Thyroid gland (tissue), 4 donors: ENCODE measurements at places on chromosomes 6 and 20.

GRCh38 chr6:70175770-70176169 is 127.1 kb downstream of the COL9A1 start:
- no peak for DNase-seq

GRCh38 chr6:111793711-111794111 is 79.5 kb downstream of the FYN start:
- DNase-seq, result no peak

GRCh38 chr6:157218371-157219198 is 104.7 kb downstream of the TMEM242 start:
- no peak for DNase-seq

- peak; percentile 77 for DNase-seq
Observed at GRCh38 chr6:12137480-12137879, 125.4 kb downstream of the HIVEP1 start.

DNA sequence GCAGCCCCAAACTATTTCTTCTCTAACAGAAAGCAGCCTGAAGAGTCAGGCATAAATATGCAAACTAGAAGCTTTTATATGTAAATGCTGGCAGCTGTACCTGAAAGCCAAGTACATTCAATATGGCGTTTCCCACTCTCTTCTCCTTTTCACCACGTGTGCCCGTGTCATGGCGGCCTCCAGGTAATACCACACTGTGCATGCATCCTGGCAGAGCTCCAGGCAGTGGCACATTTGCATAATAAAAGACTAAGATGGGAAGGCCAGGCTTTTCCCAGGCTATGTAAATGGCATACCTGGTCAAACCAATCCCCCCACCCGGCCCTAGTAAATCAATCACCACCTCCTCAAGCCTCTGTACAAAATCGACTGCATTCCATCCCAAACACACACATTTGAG is 120.6 kb downstream of the MMUT start:
- DNase-seq, result no peak

- peak; percentile 19 for DNase-seq
Observed at GRCh38 chr6:11143394-11144371, 32.2 kb upstream of the ERVFRD-1 start.

DNA sequence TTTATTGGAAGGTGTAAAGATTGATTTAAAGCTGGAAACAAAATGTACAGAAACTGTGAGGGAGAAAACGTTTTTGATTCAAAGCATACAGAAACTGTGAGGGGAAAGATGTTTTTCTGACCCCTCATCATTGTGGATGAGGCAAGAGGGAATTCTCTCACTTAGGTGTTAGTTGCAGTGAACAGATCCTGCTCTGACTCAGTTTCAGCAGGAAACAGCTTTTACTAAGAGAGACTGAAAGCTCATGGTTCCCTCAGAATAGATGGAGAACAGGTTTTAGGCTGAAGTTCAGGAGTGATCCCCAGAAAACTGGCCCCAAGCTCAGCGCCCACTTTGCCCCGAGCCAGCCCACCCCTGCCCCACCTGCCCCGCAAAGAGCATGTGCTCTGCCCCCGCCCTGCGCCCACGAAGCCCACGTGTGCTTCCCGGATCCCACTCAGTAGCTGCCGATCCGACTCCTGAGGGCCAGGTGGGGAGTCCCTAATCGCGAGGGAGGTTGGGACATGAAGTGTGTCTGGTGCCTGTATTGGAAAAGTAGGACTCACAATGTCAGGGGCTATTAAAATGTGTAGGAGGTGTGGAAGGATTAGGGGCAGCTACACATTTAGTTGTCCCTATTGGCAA is 41.2 kb downstream of the DUSP22 start:
- DNase-seq, result no peak

DNA sequence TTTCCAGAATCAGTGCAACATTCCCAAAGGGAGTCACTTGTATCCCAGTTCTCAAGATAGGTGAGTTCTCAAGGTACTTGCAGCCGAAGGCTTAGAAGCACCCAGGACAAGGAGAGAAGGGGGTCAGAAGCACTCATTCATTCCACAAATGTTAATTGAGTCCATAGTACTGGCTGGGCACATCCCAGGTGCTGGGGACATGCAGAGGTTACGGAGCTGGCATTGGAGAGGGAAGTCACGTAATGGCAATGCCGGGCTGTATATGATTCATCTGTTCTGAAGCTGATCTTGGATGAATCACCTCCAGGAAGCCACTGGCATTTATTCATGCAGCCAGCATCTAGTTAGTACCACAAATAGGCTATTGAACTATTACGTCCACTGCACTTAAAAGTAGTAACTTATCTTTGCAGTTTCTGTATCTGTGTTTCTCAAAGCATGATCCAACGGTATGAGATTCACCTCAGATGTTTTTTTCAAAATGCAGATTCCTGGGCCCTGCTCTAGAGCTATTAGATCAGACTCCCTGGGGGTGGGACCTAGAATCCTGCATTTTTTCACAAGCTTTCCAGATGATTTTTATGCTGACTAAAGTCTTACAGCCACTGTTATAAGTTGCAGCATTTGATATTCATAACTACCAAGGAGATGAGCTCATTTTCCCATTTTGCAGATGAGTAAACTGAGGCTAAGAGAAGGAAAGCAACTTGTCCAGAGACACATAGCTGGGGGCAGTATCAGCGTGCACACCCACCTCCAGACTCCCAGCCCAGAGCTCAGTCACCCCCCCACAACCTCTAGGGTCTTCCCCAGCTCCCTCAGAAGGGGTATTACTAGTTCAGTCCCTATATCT is 44.1 kb upstream of the ID1 start:
- DNase-seq, result no peak
